DMS153 (cell line): ENCODE measurements at places on chromosomes 5 and 9.

DNA sequence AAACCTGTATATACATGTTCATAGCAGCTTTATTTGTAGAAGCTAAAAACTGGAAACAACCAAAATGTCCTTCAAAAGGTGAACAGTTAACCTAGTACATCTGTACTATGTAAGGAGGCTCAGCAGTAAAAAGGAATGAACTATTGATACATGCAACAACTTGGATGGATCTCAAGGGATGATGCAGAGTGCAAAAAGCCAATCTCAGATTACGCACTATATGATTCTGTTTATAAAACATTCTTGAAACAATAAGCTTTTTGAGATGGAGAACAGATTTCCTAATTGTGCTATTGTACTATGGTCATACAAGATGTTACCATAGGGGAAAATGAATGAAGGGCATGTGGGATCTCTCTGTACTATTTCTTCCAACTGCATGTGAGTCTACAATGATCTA, 88.9 kb downstream of the PAM start:
- DNase-seq, result no peak

DNA sequence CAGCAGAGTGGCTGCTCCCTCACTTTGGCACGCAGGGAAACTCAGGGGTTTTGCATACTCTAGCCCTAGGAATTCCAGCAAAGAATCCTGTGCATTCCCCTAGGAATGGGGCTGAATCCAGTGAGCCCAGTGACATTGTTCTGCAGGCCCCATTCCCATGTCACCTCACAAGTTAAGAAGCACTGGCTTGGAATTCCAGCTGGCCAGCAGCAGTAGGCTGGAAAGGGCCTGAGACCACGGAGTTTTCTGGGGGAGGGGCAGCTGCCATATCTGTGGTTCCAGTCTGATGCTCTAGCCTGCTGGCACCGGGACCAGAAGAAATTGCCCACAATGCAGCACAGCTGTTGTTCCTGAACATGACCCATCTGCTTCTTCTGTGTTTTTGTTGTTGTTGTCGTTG, 217.6 kb upstream of the DMRTA1 start:
- no peak for DNase-seq

GRCh38 chr5:155768332-155768731, 558.6 kb upstream of the SGCD start:
- no peak for DNase-seq

DNA sequence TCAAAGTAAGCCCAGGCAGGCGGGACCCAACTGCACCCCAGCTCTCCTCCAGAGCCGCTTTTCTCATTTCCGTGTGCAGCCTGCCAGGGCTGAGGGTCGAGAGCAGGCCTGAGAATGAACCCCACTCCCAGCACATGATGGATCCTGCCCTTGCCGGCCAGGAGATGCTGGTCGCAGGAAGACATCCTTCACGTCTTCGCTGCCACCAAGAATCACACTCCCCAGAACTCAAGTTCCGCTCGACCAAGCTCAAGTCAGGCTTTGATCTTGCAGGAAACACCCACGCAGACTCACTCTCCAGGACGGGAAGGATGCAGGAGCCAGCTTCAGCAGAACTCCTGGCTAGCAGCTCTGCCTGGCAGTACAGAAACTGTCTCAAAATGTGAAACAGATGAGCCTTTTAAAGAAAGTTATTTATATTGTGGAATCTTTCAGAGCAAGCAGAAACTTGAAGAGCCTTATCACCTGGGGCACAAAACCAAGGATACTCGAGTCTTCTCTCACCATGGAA, 102.4 kb downstream of the ROR2 start:
- DNase-seq, result no peak

DNA sequence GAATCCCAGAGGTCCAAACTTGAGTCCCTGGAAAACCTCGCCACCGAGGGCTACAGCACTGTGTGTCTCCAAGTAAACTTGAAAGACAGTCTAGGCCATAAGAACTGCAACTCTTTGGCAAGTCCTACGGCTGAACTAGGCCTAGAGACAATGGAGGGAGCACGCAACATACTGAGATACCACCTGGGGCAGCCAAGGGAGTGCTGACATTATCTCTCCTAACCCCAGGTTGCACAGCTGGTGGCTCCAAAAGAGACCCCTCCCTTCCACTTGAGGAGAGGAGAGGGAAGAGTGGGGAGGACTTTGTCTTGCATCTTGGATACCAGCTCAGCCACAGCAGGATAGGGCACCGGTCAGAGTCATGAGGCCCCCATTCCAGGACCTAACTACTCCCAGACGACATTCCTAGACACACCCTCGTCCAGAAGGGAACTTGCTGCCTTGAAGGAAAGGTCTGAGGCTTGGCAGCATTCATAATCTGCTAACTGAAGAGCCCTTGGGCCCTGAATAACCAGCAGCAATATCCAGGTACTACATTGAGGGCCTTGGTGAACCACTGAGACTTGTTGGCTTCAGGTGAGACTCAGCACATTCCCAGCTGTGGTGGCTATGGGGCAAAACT, 42.7 kb downstream of the AP3B1 start:
- no peak for DNase-seq

- no peak for DNase-seq
These were observed 154.2 kb upstream of the DAB2 start for GRCh38 chr5:39578887-39579497.

GRCh38 chr5:10592601-10593000, 28.7 kb downstream of the ANKRD33B start:
- no peak for DNase-seq

DNA sequence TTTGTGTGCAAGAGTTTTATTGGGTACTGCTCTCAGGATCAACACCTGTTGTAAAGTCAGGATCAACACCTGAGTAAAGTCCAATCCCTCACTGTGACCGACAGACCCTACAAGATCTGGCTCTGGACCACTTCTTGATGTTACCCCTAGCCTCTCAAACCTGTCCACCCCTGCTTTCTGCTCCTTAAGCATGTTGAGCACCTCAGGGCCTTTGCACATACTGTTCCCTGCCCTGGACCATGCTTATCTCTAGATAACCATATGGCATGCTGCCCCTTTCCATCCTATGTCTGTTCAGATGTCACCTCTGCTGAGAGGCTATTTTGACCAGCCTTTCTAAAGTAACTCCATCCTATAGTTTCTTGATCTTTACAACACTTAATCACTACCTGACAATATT, 269.6 kb downstream of the SMARCA2 start:
- DNase-seq, result no peak

DNA sequence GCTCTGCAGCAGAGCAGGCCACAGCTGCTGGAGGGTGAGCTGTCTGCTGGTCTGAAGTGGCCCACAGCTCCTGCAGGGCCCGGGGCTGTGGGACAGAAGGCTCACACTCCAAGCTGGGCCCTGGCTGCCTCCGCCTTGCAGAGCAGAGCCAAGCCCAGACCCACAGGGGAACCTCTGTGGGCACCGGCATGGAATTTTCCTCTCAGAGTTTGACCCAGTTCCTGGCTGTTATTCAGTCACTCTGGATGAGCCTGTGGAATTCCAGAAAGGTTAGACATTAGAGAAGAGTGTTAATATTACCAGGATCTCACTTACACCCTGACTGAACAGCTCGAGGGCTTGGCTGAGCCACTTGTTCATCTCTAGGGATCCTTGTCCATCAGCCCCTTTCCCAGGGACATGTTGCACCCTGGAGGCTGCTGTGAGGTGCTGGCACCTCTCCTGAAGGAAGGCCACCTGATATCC, 17.5 kb downstream of the IL9 start:
- DNase-seq, result no peak

DNA sequence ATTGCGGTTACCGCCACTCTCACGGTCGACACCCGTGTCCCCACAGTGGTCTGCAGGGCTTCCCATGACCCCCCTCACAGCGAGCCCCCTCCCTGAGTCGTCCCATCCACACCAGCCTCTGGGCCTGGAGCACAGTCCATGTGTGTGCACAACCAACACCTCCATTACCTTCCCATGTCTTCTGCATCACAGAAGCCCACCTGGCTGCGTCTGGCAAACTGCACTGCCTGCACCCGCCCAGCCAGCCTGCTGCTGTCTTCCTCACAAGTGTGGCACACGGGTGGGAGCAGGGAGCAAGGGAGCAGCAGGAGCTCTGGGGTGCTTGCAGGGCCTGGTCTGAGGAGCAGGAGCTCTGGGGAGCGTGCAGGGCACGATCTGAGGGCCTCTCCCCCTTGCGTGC, 415.3 kb upstream of the IRX4 start:
- no peak for DNase-seq

- DNase-seq, result no peak
These were observed 32.3 kb upstream of the NPM1 start for GRCh38 chr5:171355302-171355724.

- DNase-seq, result no peak
These were observed 11.4 kb downstream of the OCLN start for GRCh38 chr5:69504036-69504435.

DNA sequence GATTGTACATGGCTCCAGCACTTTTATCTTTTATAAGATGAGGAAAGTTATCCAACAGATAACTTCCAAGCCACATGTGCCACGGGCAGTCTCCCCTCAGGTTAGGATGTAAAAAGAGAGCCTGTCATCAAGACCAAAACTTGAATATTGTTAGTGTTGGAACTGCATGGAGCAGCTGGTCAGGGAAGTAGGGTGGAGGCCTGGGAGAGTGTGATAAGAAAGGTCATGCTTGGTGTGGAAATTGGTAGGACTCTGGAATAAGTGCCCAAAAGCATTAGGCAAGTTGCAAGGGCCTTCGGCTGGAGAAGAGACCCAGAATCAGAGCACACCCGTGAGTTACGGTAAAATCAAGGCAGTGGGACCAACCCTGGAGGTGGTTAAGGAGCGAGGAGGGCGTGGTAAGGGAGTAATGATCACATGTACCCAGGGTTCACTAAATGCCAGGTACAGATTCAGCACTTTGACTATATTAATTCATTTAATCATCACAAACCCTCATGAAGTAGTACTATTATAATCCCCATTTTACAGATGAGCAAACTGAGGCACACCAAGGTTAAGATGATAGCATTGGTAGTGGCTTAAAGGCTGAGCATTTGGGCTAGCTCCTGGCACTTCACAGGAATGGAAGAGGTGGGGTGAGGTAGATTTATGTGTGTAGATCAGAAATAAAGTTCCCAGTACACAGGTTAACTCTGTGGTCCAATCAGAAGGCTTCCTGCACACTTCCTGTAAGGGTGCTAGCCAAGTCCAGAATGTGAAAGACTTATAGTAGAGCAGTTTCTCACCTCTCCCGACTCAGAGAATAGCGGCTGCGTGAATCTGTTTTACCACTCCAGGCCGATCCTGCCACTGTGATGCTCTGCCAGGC, 96.5 kb upstream of the ZNF608 start:
- DNase-seq, result no peak

- DNase-seq, result no peak
These were observed 15.9 kb upstream of the OMD start for GRCh38 chr9:92439921-92440750.

DNA sequence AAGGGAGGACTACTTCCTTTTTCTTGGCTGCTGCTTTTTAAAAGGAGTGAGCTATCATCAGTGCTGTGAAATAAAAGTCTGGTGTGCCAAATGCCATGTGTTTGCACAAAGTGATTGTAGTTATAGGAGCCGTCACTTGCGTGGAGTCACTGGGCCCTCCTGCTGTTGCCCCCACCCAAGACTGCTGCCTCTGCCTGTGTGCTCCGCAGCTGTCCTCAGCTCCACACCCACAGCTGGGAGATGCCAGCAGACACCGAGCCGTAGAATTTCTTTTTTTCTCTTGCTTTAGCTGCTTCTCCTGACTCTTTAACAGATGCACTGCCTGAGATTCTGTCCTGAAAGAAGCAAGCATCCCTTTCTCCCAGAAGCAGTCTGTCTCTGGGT, 9.8 kb upstream of the GLE1 start:
- DNase-seq, result no peak
